ENCODE measurements at places on chromosomes 2 and 18. TPM values are rescaled to one million over a fixed set of nuclear protein-coding genes. Genes with fewer than 3 reads are reported as not detected.

DNA sequence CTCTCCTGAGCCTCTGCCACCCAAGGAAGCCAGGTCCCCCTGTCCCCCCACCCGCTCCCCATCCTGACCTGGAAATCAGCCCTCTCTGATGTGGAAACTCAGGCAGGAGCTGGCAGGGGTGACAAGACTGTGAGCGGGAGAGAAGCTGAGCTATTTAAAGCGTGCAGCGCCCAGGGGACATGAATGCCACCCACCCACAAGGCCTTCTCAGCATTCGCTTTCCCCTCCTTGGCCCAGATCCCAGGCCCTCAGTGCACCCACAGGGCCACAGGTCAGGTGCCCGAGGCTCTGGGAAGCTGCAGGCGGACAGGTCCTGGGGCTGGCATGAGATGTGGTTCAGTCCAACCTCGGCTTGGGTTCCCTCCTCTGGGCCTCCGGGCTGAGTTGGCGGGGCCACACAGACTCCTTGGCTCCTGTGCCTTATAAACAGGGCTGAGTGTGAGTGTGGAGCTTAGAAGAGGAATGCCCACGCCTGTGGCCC, 168.3 kb downstream of the SMAD7 start:
- no peak for DNase-seq

- no peak for DNase-seq
These were observed 11.3 kb upstream of the TMEM214 start for GRCh38 chr2:27021253-27022049.

- DNase-seq = peak; percentile 47
These were observed 47.4 kb downstream of the IMPA2 start for GRCh38 chr18:12028674-12029073.

- DNase-seq = no peak
These were observed 3.9 kb upstream of the GPR75 start for GRCh38 chr2:53863538-53864227.

GRCh38 chr2:209694748-209695147, 76.9 kb upstream of the UNC80 start:
- no peak for DNase-seq

- no peak for DNase-seq
These were observed 527.7 kb downstream of the TNS1 start for GRCh38 chr2:217475101-217475500.

GRCh38 chr2:226187156-226187555, 612.5 kb downstream of the IRS1 start:
- DNase-seq = no peak

DNA sequence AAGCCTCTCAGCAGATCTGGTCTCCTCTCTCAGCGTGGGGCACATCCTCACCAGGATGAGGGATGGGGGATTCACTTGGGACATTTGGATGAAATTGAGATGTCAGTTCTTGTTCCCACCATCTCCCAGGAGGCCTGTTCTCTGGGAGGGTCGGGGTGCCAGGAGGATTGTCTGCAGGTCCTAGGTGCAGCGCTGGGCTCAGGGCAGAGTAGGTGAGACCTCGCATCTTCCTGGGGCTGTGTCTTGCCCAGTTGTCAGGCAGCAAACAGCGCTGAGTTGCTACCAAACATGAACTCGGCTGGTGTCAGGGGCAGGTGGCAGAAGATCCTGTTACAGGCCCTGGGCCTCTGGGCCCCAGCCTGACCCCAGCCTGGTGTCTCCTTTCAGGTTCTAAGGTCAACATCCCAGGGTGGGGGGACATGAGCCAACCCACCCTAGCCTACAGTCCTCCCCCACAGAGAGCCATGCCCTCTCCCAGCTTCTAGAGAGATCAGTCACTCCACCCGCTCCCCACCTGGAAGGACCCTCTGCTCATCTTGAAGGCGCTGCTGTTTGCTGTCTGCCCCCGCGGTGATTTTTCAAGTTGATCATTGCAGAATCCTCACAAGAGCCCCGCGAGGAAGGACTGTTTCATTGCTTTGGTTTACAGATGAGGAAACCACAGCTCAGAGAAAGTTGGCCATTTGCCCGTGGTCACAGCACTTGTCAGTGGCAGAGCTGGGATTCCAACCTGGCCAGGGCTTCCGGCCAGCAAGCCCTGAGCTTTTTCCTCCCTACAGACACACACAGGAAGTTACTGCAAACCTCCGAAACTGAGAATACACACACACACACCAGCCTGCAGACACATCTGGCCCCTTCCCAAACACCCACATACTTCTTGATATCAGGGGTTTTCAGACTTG, 83.9 kb downstream of the STPG4 start:
- peak; percentile 47 for DNase-seq

GRCh38 chr2:138948070-138948539, 167.9 kb upstream of the NXPH2 start:
- DNase-seq = no peak

DNA sequence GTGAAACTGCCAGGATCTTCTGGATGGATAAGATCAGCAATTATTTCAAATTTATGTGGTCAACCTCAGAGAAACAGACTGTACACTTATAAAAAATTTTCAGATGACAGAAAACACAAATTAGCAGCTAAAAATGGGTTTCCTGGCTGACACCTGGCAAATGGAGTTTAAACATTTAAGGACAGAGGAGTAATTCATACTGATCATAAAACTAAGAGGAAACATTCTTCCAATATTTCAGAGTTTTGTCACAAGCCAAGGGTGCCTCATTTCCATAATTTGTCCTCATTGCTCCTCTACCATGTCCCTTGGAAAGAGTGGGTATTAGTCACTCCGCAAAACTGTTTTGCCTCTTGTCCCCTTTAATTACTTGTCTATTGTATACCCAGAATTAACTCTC, 70.2 kb downstream of the TMEFF2 start:
- DNase-seq = no peak

GRCh38 chr2:142426064-142426463, 295.2 kb upstream of the LRP1B start:
- DNase-seq = no peak

- no peak for DNase-seq
These were observed 77.0 kb downstream of the UPP2 start for GRCh38 chr2:158178646-158179045.

DNA sequence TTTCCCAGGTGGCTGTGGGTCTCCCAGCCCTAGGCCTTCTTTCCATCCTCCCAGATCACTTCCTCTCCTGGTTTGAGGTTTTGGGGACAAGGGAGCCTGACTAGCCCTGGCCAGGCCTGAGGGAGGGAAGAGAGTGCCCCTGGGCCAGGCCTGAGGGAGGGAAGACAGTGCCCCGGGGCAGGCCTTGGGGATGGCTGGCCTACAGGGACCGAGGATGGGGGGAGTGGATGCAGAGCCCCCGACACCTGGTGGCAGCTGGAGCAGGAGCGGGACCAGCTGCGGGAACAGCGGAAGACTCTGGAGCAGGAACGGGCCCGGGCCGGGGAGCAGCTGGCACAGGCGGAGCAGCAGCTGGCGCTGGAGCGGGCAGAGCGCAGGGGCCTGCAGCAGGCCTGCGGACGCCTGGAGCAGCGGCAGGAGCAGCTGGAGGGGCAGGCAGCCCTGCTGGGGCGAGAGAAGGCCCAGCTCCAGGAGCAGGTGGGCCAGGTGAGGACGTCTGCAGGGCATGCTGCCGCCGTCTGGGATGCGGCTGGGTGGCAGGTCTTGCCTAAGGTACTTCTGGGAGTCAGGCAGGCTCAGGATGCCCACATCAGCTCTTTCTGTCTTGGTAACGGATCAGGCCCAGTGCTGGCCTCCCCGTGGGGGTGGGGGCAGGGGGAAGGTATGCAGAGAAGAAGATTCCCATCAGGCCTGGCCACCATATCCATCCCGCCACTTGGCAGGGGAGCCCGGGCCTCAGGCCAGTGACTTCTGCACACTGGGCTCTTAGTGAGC, 29.2 kb downstream of the CROCC2 start:
- peak; percentile 43 for DNase-seq

DNA sequence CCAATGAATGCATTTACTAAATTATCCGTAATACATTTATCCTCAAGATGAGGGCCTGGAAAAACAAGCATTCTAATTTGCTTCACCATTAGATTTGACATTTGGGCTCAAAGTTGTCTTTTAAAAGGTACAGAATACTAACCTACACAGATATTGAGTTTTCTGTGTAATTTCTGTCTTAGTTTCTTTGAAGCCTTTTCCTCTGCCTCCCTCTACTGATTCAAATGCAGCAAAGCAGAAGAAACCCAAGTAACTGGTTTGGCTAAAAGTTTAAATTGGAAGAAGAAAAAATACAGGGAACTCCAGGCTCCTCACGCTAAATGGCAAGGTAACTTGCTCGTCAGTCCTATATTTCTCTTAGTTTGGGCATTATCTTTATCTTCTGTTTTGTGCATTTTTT, 53.3 kb upstream of the SLC5A7 start:
- DNase-seq = no peak

DNA sequence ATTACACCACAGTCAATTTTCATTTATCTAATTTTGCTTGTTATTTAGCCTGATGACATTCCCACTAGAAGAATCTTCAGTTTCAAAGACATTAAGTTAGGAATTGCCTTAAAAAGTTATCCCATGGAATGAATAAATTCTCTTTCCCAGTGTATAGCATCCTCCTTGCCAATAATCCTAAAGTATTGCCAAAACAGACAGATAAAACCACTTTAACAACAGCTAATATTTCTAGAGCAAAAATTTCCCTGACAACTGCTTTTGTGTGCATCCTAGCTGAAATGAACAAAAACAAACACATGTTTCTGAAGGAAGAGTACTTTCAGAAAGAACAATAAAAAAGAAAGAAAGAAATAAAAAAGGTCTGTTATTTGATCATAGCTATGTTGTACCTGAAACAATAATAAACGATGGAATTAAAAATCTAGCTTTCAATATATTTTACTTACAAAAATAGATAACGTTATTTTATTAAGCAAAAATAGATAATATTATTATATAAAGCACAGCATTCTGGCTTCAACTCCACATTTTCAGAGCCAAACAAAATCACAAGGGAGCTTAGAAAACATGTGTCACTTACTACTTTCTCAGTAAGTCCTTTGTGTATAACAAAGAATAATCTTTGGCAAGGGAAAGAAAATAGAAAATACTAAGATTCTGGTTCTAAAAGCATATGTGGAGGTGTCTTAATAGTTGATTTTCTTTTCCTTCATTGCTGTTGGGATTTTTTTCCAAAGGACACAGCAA, 939.0 kb upstream of the CRIM1 start:
- DNase-seq = no peak

DNA sequence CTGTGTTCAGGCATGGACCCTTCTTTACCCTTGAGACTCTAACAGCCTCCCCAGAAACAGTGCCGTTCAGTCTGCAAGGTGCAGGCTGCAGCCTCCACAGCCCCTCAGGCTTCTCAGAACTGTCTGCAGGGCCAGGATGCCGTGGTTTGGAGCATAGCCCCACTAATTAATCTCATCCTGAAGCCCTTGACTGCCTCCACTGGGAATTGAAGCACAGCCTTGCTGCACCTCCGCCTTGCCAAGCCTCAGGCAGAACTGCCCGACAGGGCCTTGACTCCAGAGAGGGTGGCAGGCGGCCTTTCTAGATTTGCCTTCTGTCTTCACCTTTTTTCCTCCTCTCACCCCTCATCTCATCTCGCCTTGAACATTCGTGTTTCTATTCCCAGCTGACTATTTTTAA, 119.8 kb downstream of the NRP2 start:
- DNase-seq = no peak

- no peak for DNase-seq
These were observed 190.1 kb downstream of the KLHL29 start for GRCh38 chr2:23574919-23575654.

- no peak for DNase-seq
These were observed 40.7 kb downstream of the CMPK2 start for GRCh38 chr2:6824962-6825361.

GRCh38 chr2:72133721-72134407, 13.8 kb downstream of the CYP26B1 start:
- DNase-seq = no peak

GRCh38 chr18:36889321-36889720, 60.4 kb downstream of the KIAA1328 start:
- no peak for DNase-seq

- DNase-seq = no peak
These were observed 9.4 kb downstream of the NT5DC4 start for GRCh38 chr2:112730216-112730615.

DNA sequence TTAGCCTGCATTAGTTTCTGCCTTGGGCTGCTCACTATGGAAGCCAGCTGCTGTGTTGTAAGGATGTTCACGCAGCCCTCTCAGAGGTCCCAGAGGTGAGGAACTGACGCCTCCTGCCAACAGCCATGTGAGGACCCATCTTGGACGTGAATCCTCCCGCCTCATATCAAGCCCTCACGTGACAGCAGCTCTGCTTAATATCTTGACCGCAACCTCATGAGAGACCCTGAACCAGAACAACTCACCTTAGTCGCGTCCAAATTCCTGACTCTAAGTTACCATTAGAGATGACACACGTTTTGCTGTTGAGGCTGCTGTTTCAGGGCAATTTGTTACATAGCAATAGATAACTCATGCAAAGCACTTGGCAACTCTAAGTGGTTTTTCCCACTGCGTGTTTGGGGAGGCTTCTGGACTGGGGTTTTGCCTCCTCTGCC, 97.7 kb downstream of the TMEM17 start:
- DNase-seq = no peak

DNA sequence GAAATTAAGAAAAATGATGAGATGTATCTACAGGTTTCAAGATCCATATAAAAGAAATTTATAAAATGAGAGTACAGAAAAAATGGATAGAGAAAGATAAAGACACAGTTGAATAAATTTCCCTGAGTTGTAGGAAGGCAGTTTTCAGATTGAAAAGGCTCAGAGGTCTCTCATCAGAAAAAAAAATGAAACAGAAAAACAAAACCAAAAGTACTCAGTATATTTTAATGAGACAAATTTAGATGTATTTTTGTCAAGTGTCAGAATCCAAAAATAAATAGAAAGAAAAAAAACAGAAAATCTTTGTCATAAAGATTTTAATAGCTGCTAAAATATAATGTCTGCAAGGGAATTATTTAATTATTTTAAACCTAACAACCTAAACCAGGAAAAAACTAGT, 520.5 kb downstream of the KCNJ3 start:
- DNase-seq = no peak

- no peak for DNase-seq
These were observed 80.3 kb downstream of the DYNAP start for GRCh38 chr18:54671291-54671881.

DSG2 gene
- 0.23 TPM for total RNA-seq

ABCA12 gene
- not detected for total RNA-seq

SCTR gene
- total RNA-seq = not detected

TXNDC2 gene
- not detected for total RNA-seq

WBP1 gene
- total RNA-seq = 33.5 TPM

PLEK gene
- total RNA-seq = 0.88 TPM

ZNF2 gene
- total RNA-seq = 5.3 TPM

GAL3ST2 gene
- total RNA-seq = 1.1 TPM
